ENCODE measurements at places on chromosomes 2 and 18.

DNA sequence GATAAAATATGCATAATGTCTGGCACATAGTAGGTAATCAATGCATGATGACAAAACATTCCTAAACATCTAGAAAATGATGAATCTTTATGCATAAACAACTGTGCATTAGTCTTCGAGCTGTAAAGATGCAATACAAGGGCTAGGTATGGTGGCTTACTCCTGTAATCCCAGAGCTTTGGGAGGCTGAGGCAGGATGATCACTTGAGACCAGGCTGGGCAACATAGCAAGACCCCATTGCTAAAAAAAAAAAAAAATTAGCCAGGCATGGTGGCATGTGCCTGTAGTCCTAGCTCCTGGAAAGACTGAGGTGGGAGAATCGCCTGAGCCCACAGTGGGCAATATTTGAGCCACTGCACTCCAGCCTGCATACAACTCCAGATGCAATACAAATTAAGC lies 5.3 kb downstream of the TET3 start:
- no peak for DNase-seq

- DNase-seq: peak; percentile 93
These were observed 37.0 kb upstream of the PKDCC start for GRCh38 chr2:42010743-42011298.

- no peak for DNase-seq
These were observed 155.0 kb downstream of the EIPR1 start for GRCh38 chr2:3222636-3223035.

GRCh38 chr2:648476-649424 lies 28.5 kb downstream of the TMEM18 start:
- no peak for DNase-seq

DNA sequence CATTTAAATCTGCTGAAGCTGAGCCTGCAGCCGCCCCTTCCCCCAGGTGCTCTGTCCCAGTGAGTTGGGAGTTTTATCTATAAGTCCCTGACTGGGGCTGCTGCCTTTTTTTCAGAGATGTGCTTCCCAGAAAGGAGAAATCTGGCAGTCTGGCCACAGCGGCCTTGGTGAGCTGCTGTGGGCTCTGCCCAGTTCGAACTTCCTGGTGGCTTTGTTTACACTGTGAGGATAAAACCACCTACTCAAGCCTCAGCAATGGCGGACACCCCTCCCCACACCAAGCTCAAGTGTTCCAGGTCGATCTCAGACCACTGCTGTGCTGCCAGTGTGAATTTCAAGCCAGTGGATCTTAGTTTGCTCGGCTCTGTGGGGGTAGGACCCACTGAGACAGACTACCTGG lies 97.3 kb downstream of the ACAA2 start:
- DNase-seq: no peak

Data from fibroblast of upper back skin (primary cell).